ENCODE measurements at places on chromosomes 7 and 10.

DNA sequence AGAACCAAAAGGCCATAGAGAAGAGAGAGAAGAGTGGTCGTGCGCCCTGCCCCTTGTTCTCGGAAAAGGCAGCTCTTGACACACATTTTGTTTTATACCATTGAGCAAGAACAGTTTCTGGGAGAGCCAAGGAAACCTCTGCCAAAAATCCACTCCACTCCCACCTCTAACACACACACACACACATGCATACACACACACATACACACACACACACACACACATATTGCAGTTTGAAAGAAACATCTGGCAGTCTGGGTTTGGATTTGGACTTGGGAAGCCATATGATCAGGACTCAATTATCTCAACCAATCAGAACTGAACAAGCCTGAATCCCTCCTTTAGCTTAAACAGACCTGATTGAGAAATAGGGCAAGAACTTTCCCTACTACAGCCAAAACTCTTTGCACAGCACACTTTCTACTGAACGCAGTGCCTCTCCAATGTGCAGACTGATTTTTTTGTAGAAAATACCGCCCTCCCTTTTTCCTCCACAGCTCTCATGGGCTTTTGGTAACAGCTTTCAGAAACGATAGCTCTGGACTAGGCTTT lies 484.0 kb upstream of the ZWINT start:
- DNase-seq: no peak

- no peak for DNase-seq
Observed at GRCh38 chr10:116620423-116621400, at the start of gene PNLIPRP2. Gene PNLIPRP2 (plus strand): TSS chr10:116620953.

DNA sequence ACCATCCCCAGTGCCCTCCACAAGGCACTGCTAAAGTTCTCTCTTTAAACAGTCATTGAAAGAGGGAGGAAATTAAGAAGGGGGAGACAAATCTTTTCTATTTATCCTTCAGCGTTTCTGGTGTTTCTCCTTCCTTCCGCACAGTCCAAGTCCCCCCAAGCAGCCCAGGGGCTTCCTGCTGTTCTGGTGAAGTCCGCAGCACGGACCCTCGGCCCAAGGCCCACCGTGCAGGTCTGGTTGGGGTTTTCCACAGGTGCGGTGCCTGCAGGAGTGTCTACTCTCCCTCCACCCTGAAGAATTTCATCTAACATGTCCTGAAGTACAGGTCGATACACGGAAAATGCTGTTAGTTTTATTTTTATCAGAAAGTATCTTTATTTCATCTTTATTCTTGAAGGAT lies 34.1 kb upstream of the KNDC1 start:
- DNase-seq: no peak

DNA sequence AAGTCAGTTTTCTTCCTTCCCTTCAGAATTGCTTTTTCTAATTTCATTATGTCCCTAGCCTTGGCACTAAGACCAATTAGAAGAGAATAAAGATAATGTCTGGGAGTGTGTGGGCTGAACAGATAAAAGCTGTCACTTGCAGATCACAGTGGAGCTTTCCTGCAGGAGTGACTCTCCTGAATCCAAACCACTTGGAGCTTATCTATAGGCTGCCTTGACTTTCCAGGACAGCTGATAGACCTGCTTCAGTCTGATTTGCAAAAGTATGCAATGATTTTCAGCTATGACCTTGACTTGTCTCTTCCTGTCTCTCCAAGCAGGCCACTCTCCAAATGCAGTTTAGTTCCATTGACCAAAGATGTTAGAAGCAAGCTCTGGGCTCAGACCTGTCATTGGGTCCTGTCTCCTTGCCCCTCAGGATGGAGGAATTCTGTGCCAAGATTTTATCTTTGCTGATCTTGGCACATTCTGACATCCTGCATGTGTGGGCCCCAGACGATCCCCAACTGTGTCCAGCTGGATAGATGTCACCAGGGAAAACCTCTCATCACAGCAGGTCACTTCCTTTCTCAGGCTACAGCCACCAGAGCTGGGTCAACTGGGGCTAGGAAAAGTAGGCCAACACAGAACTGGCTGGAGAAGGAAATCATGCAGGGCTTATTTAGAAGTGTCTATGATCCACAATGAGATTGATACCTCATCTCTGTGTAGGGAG lies 120.9 kb upstream of the ZNF438 start:
- DNase-seq: no peak

- no peak for DNase-seq
Observed at GRCh38 chr10:97762816-97763215, 9.0 kb downstream of the SFRP5 start.

DNA sequence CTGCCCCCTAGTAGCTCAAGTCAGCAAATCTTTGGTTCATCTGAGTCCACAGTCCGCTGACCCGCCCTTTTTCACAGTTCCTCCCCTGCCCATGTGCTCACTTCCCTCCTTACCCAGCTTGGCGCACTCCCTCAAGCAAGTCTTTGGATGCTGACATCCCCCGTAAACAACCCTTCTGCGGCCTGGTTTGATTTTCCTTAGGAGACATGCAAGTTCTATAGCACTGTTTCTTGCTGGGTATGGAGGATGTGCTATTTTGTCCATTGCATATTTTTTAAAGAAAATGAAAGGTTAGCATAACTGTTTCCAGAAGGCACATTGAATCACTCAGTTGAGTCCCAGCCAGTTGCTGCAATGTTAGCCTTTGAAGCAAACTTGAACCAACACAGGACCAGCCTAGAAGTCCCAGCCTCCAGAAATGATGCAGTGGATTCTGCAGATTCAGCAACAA lies 38.2 kb downstream of the HTRA1 start:
- DNase-seq: no peak

DNA sequence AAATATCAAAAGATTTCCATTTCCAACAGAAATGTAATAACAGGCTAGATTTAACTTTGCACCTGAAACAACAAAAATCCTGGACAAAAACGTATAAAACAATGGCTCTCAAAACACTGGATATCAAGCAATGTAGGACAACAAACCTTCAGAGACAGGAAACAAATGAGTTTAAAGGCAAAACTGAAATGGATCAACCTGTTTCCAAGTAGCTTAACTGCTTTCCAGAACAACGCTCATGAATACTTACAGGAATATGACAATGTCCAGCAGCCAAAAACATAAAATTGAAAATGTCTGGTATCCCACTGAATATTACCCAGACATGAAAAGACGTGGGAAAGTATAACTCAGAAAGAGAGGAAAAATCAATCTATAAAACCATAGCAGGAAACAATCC lies 62.8 kb downstream of the CUBN start:
- DNase-seq: no peak

DNA sequence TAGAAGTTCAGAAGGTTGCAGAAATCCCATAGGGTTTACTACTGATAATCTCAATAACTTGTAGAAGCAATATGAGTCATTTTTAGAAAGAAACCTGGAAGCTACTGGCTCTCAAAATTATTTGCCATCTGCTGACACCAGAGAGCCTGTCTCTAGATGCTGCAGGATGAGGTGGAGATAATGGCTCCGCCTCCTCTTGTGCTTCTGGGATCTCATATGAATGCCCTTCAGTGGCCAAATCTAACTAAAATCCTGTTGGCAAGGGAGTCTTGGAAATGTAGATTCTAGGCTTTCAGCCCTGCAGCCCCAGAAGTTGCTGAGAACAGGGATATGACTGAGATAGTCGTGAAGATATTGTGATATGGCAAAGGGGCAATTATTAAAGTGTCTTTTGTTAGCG lies 348.1 kb downstream of the CCSER2 start:
- no peak for DNase-seq

DNA sequence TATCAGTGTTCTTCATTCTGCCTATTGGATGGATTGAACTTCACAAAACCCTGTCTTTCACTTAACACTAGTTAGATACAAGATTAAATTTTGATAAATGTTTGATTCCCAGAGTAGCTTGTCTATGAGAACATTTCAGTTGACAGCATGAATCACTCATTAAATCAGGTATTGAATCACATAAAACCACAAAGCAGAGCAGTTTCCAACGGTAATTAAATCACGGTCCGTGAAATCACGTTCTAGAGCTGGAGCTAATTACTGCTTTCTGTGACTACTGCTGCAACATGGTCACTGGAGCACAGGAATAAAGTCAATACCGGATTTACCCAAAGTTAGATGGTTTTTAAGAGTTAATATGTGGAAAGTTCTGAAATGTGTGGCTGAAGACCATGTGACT lies 257.8 kb upstream of the PCDH15 start:
- DNase-seq: no peak

GRCh38 chr10:47159361-47160260 lies 140.4 kb upstream of the GDF10 start:
- DNase-seq: no peak

DNA sequence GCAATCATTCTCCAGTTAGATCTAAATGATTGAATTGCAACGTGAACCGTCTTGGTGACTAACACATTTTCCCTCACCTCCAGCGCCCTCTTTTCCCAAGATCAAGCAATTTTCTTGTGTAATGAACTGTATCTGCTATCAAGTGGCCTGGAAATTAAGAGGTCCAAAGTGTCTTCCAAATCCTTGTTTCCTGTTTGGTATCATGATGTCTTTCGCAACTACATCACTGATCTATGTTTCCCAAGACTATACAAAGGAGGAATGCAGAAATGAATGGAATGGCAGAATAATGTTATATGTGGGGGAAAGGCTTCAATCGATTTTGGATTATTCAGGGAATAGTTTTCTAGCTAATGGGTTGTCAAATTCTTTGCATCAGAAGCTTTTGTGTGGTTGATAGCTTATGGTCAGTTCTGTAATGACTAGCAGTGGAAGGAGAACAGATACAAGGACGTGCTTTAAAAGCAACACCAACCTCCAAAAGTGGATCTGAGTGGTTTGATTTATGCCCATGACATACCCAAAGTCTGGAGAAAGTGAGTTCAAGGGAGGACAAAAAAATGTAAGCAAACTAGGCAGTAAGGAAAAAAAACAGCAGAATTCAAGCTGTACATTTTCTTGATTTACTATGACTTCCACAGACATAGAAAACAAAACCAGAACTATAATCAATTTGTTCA lies 14.6 kb upstream of the ZEB1 start:
- DNase-seq: no peak

DNA sequence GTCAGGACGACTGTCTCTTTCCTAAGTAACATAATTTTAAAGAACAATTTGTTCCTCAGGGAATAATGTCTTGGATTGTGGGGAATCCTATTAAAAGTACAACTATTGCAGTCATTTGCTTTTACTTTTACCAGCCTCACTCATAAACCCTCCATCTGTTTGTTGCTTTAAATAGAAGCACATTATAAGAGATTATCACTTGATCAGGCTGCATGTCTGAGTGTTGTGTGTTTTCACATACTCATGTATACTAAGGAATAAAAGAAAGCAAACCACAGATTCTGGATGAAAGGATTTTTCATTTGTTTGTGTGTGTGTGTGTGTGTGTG lies 1077.8 kb downstream of the KCNMA1 start:
- DNase-seq: no peak

DNA sequence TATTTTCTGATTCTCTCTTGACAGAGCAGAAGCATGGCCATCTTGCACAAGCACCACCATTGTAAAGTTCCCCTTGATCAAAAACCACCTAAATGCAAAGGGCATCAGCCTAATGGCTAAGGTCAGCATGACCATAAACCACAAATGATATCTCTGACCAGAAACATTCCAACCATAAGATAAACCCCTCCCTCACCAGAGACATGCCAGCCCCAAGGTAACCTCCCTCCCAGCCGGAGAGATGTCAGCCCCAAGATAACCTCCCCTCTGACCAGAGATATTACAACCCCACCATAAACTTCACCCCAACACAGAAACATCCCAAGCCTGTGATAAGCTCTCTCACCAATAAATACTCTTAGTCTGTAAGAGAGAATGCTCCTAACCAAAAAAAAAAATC lies 72.1 kb upstream of the CDK1 start:
- DNase-seq: no peak

DNA sequence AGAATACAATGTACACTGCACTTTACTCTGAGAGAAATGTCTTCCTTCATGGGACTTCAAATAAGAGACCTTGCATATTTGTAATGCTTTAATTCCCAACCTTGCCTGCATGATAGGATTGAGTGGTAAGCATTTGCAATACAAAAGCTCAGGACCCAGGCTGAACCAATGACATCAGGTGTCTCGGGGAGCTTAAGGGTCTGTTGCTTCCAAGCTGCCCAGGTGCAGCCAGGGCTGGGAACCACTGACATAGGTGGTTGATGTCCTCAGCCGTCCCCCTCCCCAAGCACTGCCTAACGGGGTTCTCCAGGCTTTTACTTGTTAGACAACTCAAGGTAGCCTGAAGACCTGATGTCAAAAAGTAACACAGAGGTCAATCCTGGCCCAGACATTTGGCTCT lies 29.1 kb downstream of the FIGNL1 start:
- no peak for DNase-seq

GRCh38 chr10:120735773-120736371 lies 115.3 kb upstream of the WDR11 start:
- DNase-seq: no peak

GRCh38 chr7:130277763-130278643 lies 11.3 kb downstream of the CPA2 start:
- no peak for DNase-seq

DNA sequence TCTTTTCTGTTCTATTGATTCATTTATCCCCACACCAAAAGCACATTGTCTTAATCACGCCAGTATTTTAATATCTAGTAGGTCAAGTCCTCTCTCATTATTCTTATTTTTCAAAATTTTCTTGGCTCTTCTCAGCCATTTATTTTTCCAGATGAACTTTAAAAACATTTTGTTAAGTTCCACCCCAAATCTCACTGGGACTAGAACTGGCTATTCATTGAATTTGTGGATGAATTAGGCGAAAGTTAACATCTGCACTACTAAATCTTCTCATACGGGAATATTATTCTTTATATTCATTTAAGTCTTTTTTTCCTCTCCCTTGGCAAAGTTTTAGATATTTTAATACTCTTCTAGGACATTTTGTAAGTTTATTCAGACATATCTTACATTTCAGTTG lies 295.2 kb upstream of the MGMT start:
- no peak for DNase-seq

GRCh38 chr7:36960105-36960504 lies 235.8 kb upstream of the AOAH start:
- no peak for DNase-seq

DNA sequence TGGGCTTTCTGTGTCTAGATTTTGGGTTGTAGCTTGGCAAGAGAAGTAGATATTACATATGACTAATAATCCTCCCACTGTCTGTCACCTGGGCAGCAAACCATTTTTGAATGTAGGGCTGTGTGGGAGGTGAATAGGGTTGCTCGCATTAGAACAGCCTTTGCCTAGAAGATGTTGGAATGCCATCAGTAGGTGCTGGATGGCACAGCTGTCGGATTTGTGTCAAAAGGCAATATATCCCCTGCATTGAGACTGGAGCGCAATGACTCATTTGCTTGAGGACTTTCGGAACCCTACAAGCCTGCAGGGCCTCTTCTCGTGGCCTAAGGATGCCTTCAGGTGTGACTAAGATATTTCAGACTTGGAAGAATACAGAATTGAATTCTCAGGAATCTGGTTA lies 323.8 kb downstream of the GPR158 start:
- no peak for DNase-seq

- DNase-seq: no peak
Observed at GRCh38 chr7:117085275-117085674, 132.0 kb downstream of the ST7 start.

DNA sequence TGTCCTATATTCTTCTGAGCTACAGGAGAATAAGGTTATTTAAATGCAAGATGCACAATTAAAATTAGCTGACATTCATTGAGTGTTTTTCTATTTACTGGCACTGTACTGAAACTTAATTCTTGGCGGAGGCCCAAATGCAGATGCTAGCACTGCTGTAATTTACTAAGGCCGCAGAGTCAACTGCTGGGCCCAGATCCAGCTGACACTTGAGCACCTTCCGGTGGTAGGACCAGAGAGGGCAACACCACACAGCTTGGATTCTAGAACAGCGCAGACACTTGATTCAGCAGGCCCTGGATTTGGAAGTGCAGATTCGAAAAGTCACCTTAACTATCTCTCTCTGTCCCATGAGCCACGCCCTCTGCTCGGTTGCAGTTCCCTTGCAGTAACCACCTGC lies 228.6 kb upstream of the TMEM72 start:
- DNase-seq: no peak
